Activated CD8-positive, alpha-beta memory T cell treated with anti-CD3 and anti-CD28 coated beads for 24 hours (primary cell): ENCODE measurements at places on chromosomes 12 and 14.

GRCh38 chr12:18895540-18895939, 157.6 kb downstream of the CAPZA3 start:
- DNase-seq = no peak

GRCh38 chr14:99163446-99163845, 108.6 kb downstream of the BCL11B start:
- no peak for DNase-seq

DNA sequence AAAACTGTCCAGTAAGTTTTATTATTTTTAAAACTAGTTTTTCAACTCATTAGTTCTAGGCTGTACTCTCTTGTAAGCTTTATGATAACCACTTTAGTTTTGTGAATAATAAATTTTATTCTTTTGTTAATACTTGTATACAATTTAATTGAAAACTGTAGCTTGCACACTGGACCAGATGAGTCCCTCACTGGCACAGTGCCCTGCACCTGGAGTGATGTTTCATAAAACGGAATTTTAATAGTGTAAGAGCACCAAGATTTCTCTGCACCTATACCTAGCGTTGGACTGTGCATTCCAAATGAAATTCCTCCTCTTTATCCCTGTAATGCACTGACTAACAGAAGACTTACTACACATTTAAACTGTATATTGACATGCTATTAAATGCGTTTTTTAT, 80.8 kb downstream of the PRIMA1 start:
- DNase-seq = no peak

DNA sequence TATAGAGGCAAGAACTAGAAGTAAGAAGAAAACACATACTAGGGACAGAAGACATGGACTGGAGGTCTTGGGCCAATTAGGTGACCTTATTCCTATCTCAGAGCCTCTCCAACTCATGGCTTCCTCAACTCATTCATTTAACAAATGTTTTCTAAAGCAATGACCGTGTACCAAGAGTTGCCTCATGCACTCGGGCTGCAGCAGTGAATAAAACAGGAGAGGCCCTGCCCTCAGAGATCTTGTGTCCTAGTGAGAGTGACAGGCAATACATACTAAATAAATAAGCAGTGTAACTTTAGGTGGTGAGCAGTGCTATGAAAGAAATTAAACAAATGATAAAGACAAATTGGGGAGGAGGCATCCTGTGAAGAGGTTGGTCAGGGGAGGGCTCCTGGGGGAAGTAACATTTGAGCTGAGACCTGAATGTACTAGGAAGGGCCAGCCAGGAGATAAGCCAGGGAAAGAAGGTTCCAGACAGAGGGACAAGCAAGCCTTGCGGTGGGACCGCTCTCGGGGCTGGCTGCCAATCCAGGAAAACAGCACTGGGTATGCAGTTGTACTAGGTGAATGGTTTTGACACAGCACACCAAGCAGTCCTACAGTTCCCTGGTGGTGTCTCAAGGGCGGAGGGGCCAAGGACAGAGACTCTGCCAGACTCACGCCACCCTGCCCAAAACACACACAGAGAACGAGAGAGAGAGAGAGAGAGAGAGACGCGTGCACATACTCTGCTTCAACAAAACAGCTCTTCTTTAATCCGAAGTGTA, 1.3 kb downstream of the NINJ2 start:
- DNase-seq = no peak

DNA sequence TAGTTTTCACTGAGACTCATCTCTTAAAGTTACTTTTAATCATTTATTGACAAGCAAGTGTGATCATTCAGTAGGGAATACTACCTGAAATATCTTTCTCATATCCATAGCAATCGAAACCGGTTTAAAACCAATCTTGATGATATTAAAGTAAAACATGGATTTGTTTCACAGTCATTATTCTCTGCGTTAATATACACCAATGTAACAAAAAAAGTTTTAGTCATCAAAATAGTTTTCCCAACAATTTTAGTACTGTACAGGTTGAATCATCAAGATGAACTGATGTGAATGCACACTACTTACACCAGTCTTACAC, 137.0 kb upstream of the KRAS start:
- DNase-seq = no peak
